A549 treated with AZD2906 at 1 μM for 4 hours (cell line): ENCODE measurements at places on chromosomes 5 and 9. TPM values are rescaled to one million over a fixed set of nuclear protein-coding genes. Genes with fewer than 3 reads are reported as not detected.

F2RL2 gene
- 2.6 to 3.6 TPM (median 2.9 TPM) in 5 replicates for total RNA-seq

LCN9 gene
- not detected in 5 replicates for total RNA-seq

C8G gene
- total RNA-seq = 0.87 to 1.4 TPM (median 1.3 TPM) in 5 replicates

ARHGEF37 gene
- 2.4 to 2.8 TPM (median 2.6 TPM) in 5 replicates for total RNA-seq

IFNB1 gene
- not detected in 5 replicates for total RNA-seq

CREBRF gene
- 2.2 to 3.0 TPM (median 2.5 TPM) in 5 replicates for total RNA-seq
